Gastroesophageal sphincter (tissue), 4 donors: ENCODE measurements at places on chromosomes 4 and X.

- H3K27ac ChIP-seq, result no peak overlapping the region
- peaks cover 7% of the 10 kb centered on the region for H3K4me1 ChIP-seq
- H3K36me3 ChIP-seq, result peaks cover 66% of the 10 kb centered on the region
- no peak overlapping the region for H3K4me3 ChIP-seq
- no peaks in the 10 kb centered on the region for H3K27me3 ChIP-seq
- no peak for ATAC-seq
Observed at GRCh38 chr4:153593161-153593560, 90.9 kb upstream of the TLR2 start.

GRCh38 chrX:38868941-38869401 lies 67.7 kb downstream of the MID1IP1 start:
- peak overlapping the region; percentile 3 for H3K27ac ChIP-seq
- no peak overlapping the region for H3K4me3 ChIP-seq
- peak; percentile 75 for ATAC-seq

GRCh38 chr4:81211956-81212355 lies 3.1 kb downstream of the PRKG2 start:
- no peaks in the 10 kb centered on the region for H3K36me3 ChIP-seq
- no peak overlapping the region for H3K4me3 ChIP-seq
- H3K27me3 ChIP-seq, result peaks cover 5% of the 10 kb centered on the region
- ATAC-seq, result no peak
- peaks cover 4% of the 10 kb centered on the region for H3K4me1 ChIP-seq

DNA sequence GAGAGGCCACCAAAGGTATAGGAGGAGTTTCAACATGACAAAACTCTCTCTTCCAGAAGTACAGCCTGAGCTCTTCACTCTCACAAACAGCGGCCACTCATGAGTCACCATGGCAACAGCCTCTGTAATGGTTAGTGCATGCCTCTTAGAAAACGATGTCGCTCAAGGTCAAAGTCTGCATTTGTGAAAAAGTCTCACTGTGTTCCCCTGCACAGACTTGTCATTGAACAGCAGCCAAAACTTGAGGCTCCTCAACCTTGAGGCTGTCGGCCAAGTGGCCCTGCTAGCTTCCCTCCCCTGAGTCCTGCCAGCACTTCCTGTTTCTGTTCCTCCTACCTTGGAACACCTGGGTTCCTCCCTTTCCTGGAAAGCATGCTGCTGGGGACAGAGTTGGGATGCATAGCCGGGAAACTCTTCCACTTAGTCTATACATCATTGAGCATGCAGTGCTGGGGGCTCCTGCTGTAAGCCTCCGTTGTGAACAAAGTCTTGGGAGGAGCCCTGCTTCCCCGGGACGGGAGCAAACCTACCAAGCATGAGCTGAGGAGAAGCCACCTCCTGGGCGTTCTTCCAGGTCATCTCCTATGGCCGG lies 66.6 kb downstream of the ING2 start:
- no peaks in the 10 kb centered on the region for H3K36me3 ChIP-seq
- H3K4me1 ChIP-seq, result no peaks in the 10 kb centered on the region
- peak; percentile 60 for ATAC-seq
- H3K27ac ChIP-seq, result no peak overlapping the region

DNA sequence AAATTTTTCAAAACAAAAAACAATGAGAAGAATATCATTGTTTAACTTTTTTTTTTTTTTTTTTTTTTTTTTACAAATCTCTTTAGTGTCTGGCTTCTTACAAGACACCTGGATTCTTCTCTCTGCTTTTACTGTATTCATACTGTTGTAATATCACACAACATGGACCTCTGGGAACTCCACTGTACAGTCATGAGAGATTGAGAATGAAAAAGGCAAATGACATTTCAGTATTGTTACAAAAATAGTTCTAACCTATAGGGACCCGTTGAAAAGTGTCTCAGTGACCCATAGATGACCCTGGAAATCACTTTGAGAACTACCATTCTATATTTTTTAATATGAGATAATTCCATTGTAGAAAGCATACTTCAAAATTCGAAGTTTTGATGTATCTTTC lies 124.4 kb downstream of the SLIT2 start:
- no peaks in the 10 kb centered on the region for H3K36me3 ChIP-seq
- no peak overlapping the region for H3K27ac ChIP-seq
- no peak for ATAC-seq
- H3K27me3 ChIP-seq, result no peaks in the 10 kb centered on the region
- peaks cover 15% of the 10 kb centered on the region for H3K4me1 ChIP-seq

DNA sequence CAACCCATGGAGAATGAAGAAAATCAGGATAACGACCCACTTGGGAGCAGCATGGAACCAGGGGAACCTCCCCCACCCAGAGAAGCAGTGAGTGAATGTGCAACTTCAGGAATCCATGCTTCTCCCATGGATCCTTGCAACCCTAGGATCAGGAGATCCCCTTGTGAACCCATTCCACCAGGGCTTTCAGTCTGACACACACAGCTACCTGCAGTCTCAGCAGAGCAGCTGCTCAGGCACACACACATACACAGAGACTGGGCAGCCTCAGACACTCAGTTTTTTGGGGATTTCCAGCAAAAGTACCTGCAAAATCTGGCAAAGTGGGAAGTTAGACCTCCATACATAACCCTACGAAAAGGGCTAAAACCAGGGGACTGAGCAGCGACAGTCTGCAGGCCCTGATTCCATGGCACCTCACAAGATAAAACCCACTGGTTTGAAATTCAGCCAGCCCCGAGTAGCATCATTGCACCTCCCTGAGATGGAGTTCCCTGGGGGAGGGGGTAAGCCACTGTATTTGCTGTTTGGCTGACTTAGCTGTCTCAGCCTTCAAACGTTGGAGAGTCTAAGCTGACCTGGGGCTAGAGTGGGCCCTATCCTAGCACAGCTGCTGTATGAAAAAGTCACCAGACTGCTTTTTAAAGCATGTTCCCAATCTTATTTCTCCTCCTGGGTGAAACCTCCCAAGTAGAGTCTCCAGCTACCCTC lies 737.5 kb upstream of the NDST4 start:
- no peak overlapping the region for H3K27ac ChIP-seq
- no peaks in the 10 kb centered on the region for H3K4me1 ChIP-seq
- H3K27me3 ChIP-seq, result no peaks in the 10 kb centered on the region
- H3K36me3 ChIP-seq, result no peaks in the 10 kb centered on the region

DNA sequence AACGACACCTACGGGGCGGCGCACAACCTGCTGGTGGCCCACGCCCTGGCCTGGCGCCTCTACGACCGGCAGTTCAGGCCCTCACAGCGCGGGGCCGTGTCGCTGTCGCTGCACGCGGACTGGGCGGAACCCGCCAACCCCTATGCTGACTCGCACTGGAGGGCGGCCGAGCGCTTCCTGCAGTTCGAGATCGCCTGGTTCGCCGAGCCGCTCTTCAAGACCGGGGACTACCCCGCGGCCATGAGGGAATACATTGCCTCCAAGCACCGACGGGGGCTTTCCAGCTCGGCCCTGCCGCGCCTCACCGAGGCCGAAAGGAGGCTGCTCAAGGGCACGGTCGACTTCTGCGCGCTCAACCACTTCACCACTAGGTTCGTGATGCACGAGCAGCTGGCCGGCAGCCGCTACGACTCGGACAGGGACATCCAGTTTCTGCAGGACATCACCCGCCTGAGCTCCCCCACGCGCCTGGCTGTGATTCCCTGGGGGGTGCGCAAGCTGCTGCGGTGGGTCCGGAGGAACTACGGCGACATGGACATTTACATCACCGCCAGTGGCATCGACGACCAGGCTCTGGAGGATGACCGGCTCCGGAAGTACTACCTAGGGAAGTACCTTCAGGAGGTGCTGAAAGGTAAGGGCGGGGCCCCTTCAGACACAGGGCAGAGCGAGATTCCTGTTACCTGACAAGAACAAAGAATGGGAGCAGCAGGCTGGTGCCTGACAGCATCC lies 11.7 kb downstream of the RPL9 start:
- no peak overlapping the region for H3K27ac ChIP-seq
- peak; percentile 77 for ATAC-seq
- H3K27me3 ChIP-seq, result no peaks in the 10 kb centered on the region
- H3K36me3 ChIP-seq, result no peaks in the 10 kb centered on the region
- peaks cover 5% of the 10 kb centered on the region for H3K4me1 ChIP-seq
- peak overlapping the region; percentile 50 for H3K4me3 ChIP-seq

DNA sequence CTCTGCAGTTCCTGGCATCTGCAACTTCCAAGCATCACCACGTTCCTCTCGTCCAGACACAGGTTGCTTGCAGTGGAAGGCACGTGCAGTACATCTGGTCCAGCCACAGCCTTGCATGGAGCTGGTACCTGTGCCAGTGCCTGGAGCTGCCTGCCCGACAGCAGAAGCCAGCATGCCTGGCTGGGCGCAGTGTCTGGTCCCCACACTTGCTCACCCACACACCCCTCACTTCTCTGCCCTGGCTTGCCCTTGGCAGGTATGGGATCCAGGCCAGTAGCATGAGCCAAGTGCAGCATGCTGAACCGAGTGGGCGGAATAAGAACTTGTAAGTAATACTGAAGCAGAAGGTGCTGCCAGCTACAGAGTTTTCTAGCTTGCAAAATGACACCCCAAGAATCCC lies 39.9 kb downstream of the SH3BGRL start:
- H3K27me3 ChIP-seq, result no peaks in the 10 kb centered on the region
- no peaks in the 10 kb centered on the region for H3K4me1 ChIP-seq
- no peak for ATAC-seq
- peaks cover 3% of the 10 kb centered on the region for H3K36me3 ChIP-seq

- no peak overlapping the region for H3K4me3 ChIP-seq
- H3K4me1 ChIP-seq, result no peaks in the 10 kb centered on the region
- no peaks in the 10 kb centered on the region for H3K27me3 ChIP-seq
- no peaks in the 10 kb centered on the region for H3K36me3 ChIP-seq
Observed at GRCh38 chr4:19329631-19330030, 922.1 kb upstream of the SLIT2 start.

DNA sequence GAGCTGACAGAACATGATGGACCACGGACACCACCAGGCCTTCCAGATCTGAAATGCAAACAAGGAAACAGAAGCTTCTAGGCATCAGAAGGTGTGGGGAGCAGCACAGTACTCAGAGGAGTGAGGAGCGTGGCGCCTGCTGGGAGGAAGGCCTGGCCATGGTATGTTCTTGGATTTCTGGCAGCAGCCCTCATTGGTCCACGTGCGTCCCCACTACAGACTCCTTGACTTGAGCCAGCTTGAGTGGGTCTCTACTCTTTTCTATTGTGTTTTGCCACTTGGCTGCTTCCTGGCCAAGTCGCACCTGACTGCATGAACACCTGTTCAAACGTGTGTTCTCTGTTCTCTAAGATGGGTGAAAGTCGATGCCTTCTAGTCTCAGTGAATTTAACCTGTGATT lies 18.0 kb downstream of the ZNF275 start:
- H3K27ac ChIP-seq, result no peak overlapping the region
- no peak overlapping the region for H3K4me3 ChIP-seq
- H3K36me3 ChIP-seq, result no peaks in the 10 kb centered on the region
- H3K4me1 ChIP-seq, result no peaks in the 10 kb centered on the region

DNA sequence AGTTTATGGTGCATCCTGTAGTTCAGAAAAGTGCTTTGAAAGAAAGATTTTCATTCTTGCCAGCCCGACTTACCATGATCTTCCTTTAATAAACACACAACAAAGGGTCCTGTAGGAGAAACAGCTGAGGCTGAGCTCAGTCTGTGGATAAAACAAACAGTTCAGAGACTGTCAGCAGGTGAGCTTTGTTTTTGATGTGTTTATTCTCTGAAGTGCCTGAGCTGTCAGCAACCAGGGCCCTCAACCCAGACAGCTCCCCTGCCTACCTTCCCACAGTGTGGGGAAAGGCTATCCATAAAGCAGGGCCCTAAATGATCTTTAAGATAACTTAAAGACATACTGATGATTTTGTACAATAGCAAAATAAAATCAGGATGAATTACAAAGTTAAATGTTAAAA lies 459.2 kb upstream of the GALNT7 start:
- no peaks in the 10 kb centered on the region for H3K36me3 ChIP-seq
- no peak overlapping the region for H3K27ac ChIP-seq
- H3K4me1 ChIP-seq, result no peaks in the 10 kb centered on the region
- no peak overlapping the region for H3K4me3 ChIP-seq
- H3K27me3 ChIP-seq, result no peaks in the 10 kb centered on the region
- ATAC-seq, result no peak

DNA sequence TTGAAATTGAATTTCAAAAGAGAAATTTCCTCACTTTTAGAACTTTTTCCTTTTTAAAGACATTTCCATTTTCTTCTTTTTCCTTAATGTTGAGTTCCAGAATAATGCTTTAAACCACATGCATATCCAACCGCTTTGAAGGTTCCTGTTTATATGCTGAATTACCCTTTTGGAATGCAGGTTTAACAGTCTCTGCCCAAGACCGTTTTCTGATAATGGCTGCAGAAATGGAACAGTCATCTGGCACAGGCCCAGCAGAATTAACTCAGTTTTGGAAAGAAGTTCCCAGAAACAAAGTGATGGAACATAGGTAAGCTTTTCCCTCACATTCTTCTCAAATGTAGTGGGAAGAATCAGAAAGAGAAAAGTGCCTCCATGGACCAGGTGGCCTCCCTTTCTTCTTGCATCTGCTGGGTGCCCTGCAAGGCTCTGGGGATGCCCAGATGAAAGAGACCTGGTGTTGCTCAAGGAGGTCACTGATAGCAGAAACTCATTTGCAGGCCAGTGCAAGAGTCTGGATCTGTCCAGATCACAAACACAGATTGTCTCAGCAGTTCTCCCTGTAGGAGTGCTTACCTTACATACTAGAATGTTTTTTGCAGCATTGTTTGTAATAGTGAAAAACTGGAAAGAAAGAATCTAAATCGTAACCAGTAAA lies 42.9 kb downstream of the MOSPD2 start:
- no peak for ATAC-seq
- H3K4me3 ChIP-seq, result no peak overlapping the region
- H3K4me1 ChIP-seq, result no peaks in the 10 kb centered on the region
- H3K36me3 ChIP-seq, result no peaks in the 10 kb centered on the region
- H3K27ac ChIP-seq, result no peak overlapping the region

- ATAC-seq, result no peak
- H3K27me3 ChIP-seq, result no peaks in the 10 kb centered on the region
- H3K4me1 ChIP-seq, result no peaks in the 10 kb centered on the region
- no peaks in the 10 kb centered on the region for H3K36me3 ChIP-seq
Observed at GRCh38 chr4:83993774-83994173, 457.9 kb downstream of the GPAT3 start.
